ENCODE measurements at places on chromosomes 16 and 17. TPM values are rescaled to one million over a fixed set of nuclear protein-coding genes. Genes with fewer than 3 reads are reported as not detected.

DNA sequence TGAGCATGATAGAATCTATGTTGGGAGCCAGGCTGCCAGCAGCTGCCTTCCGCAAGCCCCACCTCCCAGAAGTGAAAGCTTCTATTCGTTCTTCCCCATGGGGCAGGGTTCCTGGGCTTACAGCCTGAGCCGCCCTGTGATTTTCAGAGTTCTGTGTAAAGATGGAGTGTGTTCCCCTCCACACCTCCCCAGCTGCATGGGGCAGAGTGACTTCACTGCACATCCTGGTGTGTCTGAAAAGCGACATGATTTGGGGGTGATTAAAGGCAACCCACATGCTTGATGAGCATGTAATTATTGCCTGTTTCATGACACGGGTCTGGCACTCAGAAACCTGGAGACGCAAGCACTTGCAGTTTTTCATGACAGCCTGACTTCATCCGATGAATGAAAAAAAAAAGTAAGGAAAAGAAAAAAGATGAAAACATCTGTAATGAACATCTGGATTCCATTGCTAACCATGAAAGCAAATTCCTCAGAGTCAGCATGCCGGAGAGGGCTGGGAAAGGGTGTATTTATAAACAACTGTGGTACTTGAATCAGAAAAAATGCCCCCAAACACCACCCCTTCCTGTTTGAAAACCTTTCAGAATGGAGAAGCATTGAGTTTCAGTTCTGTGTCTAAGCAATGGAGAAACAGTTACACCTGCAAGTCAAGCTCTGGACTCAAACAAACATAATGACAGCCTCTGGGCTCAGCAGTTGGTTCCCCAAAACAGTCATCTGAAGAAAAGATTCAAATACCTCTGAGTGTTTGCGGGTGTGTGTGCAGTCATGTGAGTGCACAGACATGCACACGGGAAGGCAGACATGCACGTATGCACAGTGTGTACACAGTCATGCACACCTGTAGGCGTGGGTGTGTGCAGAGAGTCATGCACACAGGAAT, 266.0 kb downstream of the ENGASE start:
- DNase-seq, result no peak

DNA sequence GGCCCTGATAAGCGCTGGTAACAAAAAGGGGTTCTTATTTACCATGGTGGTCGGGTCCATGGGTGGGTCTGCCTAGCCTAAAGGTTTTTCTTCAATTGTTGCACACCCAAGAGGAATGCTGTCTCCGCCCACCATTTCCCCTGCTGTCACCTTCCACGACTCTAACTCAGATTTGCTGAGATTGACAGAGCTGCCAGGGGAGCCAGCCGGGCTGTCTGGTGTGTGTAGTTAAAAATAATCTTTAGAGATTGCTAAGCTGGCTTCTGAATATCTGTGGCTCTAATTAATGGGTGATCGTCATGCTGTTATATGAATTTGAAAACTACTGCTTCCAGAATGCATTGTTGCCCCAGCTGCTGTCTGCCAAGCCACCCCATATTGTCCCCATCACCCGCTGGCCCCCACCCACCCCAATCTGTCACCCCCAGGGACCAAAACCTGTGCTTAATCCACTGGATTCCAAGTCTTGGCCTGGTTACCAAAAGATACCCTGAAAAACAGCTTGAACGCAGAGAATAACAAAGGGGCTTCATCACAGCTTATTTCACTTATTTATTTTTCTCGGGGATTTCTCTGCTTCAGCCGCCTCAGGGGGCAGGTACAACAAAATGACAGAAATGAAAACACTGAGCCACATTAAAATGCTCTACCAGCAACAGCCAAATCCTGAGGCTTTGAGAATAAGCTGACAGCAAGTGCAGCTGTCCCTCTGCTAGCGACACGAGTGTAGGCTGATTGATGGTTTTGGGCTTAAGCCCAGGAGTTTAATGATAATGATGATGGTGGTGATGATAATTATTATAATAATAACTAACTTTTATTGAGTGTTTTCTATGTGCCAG, 46.1 kb upstream of the NLK start:
- no peak for DNase-seq

- DNase-seq, result no peak
These were observed 199.0 kb downstream of the MSI2 start for GRCh38 chr17:57455063-57455914.

The ADAT1 gene
- 46.3 TPM for total RNA-seq
